Bone marrow (tissue), 2 donors: ENCODE measurements at places on chromosomes 7 and 10.

- DNase-seq: no peak
Observed at GRCh38 chr7:36260481-36260880, 107.4 kb downstream of the EEPD1 start.

- DNase-seq: no peak
Observed at GRCh38 chr7:158391141-158391540, 196.5 kb downstream of the PTPRN2 start.

DNA sequence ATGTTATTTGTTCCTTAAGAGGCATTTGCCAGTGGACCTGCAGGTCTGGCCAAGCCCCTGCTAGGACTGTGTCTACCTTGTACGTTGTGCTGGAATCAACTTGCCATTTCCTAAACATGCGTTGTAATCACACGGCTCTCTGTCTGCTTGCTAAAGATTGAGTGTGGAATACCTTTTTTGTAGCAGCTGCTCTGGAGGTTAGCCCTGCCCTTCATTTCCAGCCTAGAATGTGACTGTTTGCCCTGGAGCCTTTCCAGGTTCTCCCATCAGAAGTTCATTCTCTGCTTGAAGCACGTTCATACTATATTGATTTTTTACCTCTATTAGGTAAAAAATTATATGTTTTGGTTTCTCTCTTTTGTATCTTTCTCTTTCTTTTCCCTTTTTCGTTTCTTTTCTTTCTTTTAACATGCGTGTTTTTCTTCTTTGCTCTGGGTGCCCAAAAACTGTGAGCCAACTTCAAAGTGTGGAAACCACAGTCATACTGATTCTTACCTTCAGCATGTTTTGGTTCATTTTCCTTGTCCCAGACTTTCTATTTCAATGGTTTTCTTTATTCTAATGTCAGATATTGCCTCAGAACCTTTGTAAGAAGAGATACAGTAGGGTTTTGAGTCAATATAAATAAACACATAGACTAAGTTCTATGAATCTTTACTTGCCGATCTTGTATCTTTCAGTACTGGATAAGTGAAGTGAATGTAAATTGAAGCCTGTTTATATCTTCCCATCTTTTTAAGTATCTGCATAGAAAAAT, 111.9 kb upstream of the RPA3 start:
- no peak for DNase-seq

DNA sequence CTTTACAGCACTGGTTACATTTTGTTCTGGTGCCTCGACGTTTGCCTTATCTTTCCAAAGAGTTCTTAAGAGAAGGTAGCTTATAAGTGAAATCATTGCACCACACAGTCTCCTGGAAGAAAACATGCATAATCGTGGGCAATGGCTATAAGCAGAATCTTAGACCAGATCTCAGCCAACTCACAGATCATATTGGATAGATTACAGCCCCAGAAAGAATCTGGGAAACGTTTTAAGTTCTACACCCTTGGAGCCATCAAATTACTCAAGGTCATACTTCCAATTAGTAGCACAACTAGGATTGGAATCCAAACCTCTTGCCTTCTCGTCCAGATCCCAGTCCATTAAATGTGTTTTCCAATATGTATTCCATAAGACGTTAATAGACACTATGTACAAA, 8.8 kb upstream of the PDCD4 start:
- DNase-seq: no peak

- DNase-seq: no peak
Observed at GRCh38 chr7:24690251-24690650, 67.0 kb downstream of the GSDME start.

DNA sequence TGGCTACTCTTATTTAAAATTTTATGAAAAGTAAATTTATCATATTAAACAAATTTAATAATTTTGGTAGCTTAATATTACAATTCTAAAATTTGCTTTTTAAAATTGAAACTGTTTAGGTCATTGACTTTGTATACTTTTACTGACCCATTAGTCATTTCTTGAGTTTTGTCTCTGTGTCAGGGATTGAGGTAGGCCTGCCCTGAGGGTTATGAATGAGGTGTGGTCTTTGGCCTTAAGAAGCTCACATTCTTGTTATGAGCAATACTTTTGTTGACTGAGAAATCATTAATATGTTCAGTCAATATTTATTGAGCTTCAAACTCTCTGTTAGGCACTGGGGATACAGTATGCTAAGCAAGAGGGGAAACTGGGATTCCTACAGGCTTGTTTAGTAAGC, 47.0 kb upstream of the RPA3 start:
- no peak for DNase-seq

DNA sequence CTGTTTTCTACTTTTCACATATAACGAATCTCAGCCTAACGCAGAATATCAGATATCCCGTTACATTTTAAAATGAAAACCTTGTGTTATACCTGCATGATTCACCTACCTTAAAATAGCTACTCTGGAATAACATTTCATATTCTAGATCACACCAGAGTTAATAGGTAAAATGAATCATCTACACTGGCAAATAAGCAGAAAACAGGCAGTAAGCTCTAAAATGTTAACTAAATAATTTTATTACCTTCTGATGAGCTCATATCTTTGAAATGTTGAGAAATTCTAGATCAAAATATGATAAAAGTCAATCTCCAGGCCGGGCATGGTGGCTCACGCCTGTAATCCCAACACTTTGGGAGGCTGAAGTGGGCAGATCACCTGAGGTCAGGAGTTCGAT, 71.3 kb downstream of the CPEB3 start:
- no peak for DNase-seq

- no peak for DNase-seq
Observed at GRCh38 chr7:114862406-114862805, 59.5 kb upstream of the MDFIC start.

GRCh38 chr10:11605807-11606408, 5.5 kb downstream of the USP6NL start:
- DNase-seq: no peak

DNA sequence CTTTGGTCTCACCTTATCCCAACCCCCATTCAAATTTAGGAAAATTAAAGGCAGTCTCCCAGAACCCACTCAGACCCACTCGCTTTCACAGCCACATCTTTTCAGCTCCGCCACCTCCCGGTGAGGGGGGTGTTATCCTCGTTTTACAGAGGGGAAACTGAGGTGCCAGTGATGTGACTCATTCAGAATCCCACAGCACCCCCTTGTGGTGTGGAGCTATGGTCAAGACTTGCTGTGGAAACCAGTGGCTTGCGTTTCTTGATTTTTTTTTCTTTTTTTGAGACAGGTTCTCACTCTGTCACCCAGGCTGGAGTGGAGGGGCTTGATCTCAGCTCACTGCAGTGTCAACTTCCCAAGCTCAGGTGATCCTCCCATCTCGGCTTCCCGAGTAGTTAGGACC, 27.6 kb downstream of the SLC35G1 start:
- DNase-seq: no peak

GRCh38 chr10:9853405-9854355, 1164.0 kb upstream of the CELF2 start:
- no peak for DNase-seq

- DNase-seq: no peak
Observed at GRCh38 chr10:61096056-61096455, 152.1 kb upstream of the RHOBTB1 start.

GRCh38 chr7:15686295-15686956, at the start of gene MEOX2:
Gene MEOX2, minus strand, starts transcription at chr7:15686683. Its CDS starts 281 bp downstream, at chr7:15686402.
- DNase-seq: no peak

- no peak for DNase-seq
Observed at GRCh38 chr10:76643511-76643911, 994.1 kb downstream of the KCNMA1 start.

DNA sequence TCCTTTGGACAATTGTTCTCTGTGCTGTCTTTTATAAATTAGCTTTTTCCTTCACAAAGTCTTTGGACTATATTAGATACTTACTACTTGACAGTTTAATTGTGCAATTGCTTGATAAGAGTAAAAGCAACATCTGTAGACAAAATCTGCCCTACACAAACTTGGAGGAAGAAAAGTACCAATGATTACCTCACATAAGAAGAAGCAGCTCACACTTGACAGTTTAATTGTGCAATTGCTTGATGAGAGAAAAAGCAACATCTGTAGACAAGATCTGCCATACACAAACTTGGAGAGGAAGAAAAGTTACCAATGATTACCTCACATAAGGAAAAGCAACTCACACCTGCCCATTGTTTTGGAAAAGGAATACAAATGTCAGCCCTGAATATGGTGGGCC, 17.1 kb upstream of the SCIN start:
- DNase-seq: no peak

DNA sequence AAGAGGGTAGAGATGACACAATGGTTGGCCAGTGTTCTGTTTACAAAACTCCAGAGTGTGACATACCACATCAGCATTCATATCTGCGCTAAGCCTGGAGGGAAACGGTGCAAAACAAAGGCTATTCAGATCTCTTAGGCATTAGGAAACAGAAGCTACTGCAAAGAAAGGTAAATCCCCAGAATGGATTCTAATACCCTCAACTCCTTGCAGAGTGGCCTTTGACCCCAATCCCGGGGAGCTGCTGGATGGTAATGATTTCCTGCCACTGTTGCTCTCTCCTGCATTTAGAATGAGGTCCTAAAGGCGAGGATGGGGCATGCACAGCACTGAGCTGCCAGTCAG, 65.2 kb downstream of the AOAH start:
- no peak for DNase-seq

DNA sequence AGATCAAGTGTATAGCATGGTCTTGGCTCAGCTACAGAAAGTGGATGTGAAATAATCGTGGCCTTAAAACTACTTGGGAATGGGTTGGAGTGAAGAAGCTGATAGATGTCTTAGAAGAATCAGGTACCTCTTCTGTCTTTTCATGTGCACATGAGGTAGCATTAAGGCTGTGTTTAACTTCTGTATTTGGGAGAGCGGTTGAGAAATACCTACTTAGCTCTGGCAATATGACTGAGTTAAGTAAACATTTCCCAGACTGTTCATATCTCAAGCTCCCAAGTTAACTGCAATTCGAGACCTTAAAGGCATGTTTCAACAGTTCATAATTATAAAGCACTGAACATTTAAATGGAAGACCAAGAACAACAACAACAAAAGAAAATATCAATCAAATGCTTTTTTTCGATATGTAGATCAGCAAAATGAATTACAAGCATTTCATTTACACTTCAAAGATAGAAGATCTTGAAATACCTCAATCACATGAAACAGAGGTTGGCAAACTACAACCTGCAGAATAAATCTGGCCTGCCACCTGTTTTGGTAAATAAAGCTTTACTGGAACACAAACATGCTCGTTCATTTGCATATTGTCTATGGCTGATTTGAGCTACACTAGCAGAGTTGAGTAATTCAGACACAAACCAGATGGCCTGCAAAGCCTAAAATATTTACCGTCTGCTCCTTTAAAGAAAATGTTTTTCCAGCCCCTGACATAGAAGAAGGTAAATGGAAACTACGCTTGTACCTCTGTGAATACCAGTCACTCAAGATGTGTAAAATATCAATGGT, 337.1 kb upstream of the GLI3 start:
- no peak for DNase-seq

- no peak for DNase-seq
Observed at GRCh38 chr10:124663766-124664360, 80.3 kb downstream of the FAM53B start.

DNA sequence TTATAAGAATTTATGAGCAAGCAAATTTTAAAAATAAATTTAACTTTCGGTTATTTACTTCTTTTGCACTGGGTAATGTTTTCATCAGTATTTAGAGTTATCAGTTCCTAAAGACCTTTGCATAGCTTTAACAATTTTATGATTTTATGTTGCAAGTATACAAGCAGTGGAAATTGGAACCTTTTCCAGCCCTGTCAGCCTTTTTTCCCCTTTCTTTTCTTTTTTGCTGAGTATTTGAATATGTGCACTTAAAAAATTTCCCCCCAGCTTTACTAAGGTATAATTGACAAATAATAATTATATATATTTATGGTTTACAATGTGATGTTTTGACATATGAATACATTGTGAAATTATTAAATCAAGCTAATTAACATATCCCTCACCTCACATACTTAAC, 62.6 kb downstream of the MKLN1 start:
- DNase-seq: no peak

DNA sequence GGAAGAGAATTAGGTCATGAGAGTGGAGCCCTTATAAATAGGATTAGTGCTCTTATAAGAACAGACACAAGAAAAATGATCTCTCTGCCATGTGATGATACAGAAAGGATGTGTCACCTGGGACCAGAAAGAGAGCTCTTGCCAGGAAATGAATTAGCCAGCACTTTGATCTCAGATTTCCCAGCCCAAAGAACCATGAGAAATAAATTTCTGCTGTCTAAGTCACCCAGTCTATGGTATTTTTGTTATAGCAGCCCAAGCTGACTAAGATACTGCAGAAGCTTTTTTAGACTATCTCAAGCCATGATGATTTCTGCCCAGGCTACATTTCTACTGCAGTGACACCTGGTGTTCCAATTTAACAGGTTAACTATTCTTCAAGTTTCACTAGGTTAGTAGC, 84.8 kb downstream of the RSU1 start:
- no peak for DNase-seq

DNA sequence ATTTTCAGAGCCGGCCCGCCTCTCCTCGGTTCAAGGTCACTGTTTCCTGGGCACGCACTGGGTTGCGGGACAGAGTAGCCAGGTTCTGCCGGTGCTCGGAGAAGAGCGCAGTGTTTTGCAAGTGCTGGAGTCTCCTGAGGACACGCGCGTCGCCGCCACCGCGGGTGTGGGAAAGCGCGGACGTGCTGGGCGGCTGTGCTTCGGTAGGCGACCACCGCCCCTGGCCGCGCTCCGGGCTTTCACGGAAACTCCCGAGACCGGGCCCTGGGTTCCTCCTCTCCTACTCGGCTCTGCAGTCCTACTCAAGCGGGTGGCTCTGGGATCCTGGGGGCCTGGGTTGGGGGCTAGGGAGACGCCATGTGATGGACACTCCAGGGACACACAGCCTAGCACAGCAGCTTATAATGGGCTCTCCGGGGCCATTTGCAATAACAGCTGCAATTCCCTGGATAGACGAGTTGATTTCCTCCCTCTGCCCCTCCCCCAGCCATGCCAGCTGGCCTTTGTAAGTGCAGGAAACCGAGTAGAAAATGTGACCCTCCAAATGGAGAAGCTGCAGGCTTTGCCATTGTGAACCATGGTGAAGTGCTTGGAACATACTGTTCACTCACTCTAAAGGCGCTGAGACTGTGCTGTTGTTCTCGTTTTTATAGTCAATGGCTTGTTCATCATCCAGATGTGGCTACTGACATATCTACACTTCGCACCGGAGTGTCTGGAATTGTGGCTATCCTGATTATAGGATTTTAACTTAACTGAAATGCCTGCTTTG, 2.1 kb downstream of the FRAT1 start:
- peak; percentile 4 for DNase-seq

DNA sequence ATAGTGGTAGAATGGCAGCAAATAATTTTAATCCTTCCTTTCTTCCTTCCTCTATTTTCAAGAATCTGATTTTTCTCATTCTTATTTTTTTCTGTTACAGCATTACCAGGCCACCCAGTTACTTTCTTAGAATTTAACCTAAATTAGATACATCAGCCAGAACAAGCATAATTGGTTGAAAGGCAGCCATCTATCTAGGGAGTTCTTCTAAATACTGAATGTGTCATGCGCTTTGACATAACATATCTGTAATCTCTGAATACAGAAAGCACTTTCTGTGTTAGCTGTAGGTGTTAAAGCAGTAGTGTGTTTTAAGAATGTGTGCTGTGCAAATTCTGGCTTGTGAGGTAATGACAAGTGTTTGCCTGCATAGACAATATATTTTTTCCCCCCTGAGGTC, 97.3 kb downstream of the BTRC start:
- no peak for DNase-seq
